Stimulated activated CD4-positive, alpha-beta T cell treated with anti-CD3 and anti-CD28 coated beads, Interleukin-15, amount 100 ng/mL, for 1 hour (primary cell): ENCODE measurements at places on chromosomes 7 and 10.

DNA sequence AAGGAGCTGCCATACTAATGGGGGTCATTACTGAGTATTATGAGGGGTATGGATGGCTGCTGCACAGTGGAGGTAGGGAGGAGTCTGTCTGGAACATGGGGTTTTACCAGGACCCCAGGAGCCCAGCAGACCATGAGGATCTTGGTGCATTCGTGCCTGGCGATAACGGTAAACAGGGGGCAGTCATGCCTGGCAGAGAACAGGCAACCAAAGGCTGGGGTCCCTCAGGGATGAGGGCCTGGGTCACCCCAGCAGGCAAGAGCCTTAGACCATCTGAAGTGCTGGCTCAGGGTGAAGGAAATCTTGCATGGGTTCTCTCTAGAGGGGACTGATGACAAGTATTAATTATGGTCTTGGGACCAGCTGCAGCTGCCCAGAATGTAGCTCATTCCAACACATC lies 46.1 kb downstream of the MYL10 start:
- DNase-seq = no peak

GRCh38 chr10:104424719-104425118 lies 71.1 kb downstream of the CFAP58 start:
- DNase-seq = no peak

DNA sequence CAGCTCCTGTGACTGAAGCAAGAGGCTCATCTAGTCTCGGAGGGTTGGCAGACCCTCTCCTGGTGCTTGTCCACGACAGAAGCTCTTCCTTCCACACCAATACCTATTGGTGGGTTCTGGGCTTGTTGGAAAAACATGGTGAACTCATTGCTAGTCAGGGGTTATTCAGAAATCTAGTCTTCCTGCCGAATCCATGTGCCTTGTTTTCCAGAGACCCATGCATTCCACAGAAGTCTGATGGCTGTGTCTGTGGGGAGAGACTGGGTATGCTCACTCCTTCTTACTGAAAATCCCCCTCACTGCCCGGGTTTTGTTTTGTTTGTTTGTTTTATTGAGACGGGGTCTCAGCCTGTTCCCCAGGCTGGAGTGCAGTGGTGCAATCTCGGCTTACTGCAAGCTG lies 138.3 kb downstream of the DNAJB6 start:
- DNase-seq = no peak

- no peak for DNase-seq
Measured at GRCh38 chr10:131275691-131276090, 35.8 kb downstream of the TCERG1L start.

- no peak for DNase-seq
Measured at GRCh38 chr10:15461353-15462108, 90.4 kb upstream of the FAM171A1 start.

- no peak for DNase-seq
Measured at GRCh38 chr10:133166828-133167692, 7.0 kb downstream of the KNDC1 start.

GRCh38 chr7:135901585-135902540 lies 75.3 kb downstream of the MTPN start:
- DNase-seq = no peak

GRCh38 chr10:21497177-21497807 lies 28.2 kb downstream of the SKIDA1 start:
- DNase-seq = no peak

GRCh38 chr7:107890493-107890961 lies 456 bp upstream of the DLD start:
- DNase-seq = no peak

- no peak for DNase-seq
Measured at GRCh38 chr7:20470726-20471125, 140.0 kb downstream of the ITGB8 start.

DNA sequence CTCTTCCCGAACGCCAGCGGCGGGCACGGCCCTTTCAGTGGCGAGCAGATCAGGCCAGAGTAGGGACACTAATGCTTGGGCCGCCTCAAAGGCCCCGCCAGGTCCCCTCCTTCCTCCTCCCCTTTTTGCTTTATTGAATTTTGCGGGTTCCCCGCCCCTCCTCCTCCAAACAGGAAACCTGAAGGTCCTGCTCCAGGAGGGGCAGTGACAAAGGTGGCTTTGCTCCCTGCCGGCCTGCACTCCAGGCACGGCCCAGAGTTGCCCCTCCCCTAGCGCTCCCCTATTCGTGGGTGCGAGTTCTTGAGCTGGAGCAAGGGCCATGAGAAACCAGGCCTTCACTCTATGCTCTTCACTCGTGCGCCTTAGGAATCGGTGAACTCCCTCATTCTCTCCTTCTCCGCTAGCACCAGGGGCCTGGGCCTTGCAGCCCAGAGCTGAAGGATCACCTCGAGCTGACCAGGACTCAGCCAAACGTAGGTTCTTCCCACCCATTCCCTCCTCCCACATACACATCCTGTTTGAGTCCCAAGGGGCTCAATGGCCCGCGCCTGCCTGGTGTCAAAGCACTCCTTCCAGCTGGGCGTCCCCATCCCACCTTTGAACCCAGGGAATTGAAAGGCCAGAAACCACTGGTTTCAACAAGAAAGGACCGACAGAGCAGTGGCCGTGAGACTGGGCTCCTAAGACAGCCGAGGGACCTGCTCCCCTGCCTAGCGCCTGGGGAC lies 619 bp upstream of the HOXA6 start:
- DNase-seq = no peak

DNA sequence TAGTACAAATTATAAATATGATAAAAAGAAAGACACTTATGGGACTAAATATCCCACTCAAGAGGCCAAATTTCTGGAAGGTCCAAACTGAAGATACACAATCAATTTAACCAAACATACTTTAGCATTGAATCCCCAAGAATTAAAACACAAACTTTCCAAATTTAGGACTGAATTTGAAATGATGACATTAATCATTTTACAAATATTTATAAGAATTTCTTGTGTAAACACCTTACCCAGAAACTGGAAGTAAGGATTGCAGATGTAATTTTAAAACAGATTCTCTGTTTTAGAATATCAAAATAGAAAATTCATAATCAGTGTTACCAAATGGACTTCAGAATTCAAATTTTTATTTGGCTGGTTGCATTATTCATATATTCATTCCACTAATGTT lies 588.2 kb upstream of the KCND2 start:
- DNase-seq = no peak

- DNase-seq = no peak
Measured at GRCh38 chr10:13809427-13809826, 222.7 kb downstream of the PRPF18 start.

DNA sequence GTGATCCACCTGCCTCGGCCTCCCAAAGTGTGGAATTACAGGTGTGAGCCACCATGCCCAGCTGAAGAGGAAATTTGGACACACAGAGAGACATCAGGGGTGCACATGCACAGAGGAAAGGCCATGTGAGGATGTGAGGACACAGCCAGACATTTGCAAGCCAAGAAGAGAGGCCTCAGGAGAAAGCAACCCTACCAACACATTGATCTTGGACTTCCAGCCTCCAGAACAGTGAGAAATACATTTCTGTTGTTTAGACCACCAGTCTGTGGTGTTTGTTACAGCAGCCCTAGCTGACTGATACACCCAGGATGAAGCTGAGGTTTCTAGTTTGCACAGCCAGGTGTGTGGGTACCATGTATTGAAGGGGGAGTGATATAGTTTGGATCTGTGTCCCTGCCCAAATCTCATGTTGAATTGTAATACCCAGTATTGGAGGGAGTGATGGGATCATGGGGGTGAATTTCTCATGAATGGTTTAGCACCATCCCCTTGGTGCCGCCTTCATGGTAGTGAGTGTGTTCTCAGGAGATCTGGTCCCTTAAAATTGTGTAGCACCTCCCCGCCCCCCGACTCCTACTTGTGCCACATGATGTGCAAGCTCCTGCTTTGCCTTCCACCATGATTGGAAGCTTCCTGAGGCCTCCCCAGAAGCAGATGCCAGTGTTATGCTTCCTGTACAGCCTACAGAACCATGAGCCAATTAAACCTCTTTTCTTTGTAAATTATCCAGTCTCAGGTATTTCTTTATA lies 64.7 kb upstream of the DUSP5 start:
- DNase-seq = no peak

GRCh38 chr7:11239316-11239715 lies 265.6 kb downstream of the PHF14 start:
- no peak for DNase-seq

- DNase-seq = no peak
Measured at GRCh38 chr10:69729326-69730048, 72.2 kb upstream of the COL13A1 start.

DNA sequence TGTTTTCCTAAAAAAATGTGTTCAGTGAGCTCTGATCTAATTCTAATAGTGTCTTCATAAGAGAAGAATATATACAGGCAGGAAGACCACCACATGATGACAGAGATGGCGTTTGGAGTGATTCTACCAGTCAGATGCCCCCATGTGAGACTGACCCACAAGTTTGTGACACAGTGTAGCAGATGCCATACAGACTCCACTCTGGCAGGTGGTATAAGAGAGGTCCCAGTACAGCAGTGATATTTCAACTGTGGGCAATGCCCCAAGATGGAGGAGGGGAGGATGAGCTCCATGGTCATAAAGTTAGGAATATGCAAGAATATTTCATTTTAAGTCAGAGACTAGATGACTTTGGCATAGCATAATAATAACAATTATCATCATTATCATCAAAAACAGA lies 1022.6 kb downstream of the KCNMA1 start:
- DNase-seq = no peak

DNA sequence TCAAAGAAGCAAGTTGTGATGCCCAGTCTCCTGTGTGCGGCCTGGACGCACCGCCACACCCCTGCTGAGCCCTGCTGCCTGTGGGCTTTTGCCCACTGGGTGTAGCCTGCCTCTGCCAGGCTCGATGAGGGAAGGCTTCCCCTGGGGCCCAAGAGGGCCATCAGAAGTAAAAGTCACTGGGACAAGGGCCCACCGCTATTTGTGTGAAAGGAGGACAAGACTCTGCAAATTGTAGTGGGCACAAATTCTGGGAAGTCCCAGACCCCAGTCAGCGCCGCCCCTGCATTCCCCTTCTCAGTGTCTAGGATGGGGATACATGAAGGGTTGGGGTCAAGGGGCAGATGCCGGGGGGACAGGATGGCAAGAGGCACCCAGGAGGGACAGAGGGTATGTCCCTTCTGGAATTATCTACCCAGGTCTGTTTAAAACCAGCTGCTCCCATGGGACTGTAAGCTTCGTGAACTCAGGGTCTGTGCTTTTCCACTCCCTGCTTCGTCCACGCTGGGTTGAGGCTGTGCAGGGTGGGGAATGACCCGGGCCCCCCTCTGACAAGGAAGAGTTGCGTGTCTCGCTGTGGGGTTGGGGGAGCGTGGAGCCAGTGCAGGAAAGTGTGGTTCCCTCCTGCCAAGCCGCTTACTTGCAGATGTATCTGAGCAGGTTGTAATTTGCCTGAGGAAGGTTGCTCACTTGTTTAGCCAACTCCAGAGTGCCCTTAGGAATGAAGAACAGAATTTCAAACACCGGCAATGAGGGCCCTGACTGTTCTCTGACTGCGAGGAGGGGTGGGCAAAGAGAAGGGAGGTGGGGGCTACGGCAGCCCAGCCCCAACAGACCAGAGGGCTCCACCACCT lies 147.2 kb downstream of the MAPK8 start:
- DNase-seq = no peak
